ENCODE measurements at places on chromosomes 1 and 21.
A peak's percentile ranks its signal among the peaks of the same experiment; 100 is the strongest.

DNA sequence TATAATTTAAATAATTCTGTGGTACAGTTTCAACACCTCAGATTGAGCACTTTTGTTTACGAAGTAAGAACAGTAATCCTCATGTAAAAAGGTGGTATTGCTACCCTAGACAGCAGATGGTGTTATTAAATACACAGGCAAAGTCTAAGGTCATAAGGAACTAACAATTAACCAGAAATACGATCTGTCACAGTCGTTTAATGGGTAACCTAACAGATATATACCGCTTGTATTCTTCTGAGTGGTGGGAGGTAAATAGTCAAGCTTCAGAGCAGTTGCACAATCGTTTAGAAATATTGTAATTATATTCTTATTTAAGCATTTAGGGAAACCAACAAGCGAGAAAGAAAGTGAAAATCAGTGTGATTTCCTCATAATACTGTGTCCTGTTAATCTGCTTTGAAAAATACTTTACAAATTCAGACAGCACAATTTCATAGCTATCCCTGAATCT, 9.8 kb upstream of the IRF2BP2 start:
- DNase-seq = no peak

DNA sequence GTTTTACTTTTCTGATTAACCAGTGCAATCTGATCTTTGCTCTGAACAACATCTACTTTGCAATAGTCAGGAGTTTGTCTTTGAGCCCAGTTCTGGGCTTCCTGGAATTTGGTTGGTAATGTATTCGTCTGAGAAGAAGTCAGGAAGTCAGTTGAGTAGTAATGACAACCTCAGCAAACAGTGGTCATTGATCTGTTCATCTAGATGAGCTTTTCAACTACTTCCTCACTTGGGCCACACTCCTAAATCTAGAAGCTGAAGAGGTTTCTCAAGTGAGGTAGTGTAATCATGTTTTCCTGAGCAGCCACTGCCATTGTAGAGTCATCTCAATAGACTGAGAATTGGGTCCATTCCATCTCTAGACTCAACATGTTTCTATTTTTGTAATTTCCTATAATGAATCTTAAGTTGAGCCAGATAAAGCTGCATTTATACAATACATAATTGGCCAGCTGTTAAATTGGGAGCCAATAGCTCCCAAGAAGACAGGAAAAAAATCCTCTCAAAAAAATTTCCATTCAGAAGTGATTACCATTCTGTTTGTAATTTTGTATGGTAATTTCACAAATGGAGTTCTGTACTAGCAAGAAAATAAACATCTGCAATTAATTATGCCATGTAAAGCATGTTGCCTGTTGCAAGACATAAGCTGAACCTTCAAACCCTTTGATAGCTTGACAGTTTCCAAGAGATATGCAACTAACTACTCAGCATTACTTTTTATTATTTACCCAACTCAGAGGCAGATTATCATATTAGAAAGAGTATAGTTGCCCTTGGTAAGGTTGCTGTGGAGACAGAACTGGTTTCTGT, 49.6 kb downstream of the WDR64 start:
- DNase-seq = no peak

DNA sequence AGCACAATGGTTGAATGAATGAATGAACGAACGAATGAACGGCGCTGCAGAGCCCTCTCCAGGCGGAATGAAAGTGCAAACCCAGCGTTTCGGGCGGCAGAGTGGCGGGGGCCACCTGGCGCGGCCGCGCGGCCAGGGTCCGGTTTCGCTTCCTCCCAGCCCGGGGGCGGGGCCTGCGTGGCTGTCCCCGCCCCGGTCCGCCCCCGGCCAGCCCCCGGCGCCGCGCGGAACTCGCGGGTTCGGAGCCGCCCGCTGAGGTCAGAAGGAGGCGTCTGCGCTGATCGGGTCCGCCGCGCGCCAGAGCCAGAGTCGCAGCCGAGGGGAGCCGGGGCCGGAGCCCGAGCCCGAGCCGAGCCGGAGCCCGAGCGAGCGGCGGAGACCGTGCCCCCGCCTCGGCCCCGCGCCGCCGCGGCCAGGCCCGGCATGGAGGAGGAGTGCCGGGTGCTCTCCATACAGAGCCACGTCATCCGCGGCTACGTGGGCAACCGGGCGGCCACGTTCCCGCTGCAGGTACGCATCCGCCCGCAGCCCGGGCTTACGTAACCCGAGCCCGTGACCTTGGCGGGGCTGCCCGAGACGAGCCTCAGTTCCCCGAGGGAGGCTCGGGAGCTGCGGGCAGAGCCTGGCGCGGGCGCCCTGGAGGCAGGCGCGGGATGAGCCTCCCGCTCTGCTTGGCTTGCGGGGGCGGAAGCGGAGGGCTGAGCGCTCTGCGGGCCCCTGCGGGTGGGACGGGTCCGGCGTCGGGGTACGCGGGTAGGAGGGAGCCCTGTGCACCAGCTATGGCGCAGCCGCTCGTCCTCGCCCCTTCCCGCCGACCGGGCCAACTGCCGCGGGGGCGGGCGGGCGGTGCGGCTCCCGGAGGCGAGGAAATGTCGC, at the start of gene PDXK:
PDXK (plus strand) TSS at position 258 of the 876 bp plus-strand sequence; CDS start at position 424, 166 bp downstream.
- DNase-seq = peak; percentile 92

DNA sequence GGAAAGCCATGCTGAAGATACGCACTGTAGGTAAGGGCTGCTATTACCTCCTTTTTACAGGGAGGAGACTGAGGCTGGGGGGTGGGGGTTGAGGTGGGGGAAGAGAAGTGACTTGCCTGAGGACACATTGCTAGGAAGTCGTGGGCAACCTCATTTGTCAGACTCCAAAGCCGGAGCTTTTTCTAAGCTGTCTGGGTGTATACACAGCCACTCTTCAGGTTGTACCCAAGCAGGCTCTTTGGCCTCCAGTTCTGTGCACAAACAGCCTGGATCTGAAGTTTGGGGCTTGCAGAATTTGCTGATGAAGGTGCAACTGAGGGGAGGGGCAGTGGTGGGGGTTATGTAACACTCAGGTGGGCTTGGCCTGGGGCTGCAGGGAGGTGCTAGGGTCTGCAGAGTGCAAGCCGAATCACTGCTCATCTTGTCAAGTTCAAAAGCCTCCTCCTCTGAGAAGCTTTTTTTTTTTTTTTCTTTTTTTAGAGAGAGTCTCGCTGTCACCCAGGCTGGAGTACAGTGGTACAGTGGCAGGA, 16.9 kb downstream of the TINAGL1 start:
- no peak for DNase-seq

DNA sequence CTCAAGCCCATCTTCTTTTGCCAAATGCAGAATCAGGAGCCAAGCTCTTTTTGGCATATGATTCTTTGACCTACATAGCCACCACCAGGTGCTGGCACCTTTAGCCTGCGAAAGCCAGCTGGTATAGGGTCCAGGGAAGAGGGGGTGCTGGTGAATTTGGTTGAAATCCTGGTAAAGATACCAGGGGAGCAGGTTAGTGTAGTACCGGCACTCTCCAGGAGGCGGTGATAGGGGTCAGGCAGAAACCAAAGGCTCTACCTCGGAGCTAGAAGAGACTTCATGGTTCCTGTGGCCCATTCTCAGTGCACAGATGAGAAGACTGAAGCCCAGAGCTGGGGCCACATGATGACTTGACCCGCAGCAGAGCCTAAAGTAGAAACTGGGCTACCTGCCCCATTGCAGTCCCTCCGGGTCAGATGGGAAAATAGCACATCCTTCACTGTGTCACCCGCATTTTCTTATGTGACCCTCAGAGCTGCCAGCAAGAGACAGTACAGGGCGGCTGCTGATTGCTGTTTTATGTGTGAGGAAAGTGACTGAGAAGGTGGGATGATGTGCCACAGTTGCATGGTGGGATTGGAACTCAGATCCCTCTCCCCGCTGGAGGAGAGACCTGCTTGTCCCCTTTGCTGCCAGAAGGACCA, 36.0 kb upstream of the IL19 start:
- no peak for DNase-seq

GRCh38 chr21:42417533-42417932, 13.8 kb downstream of the UBASH3A start:
- no peak for DNase-seq

DNA sequence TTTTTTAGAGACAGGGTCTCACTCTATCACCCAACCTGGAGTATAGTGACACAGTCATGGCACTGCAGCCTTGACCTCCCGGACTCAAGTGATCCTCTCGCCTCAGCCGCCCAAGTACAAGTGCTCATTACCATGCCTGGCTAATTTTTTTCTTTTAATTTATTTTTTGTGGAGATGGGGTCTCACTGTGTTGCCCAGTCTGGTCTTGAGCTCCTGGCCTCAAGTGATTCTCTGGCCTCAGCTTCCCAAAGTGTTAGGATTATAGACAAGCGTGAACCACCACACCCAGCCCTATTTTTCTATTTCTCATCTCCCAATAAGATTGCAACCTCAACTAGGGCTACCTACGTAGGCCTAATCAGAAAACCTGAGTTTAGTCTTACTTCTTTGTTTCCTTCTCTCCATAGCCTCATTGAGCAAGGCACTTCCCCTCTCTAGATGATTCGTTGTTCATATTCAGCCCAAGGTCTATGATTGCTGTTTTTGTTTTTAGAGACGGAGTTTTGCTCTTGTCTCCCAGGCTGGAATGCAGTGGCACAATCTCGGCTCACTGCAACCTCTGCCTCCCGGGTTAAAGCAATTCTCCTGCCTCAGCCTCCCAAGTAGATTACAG, 1.1 kb upstream of the KPNA6 start:
- no peak for DNase-seq
